ENCODE measurements at places on chromosomes 7 and 10.

- no peak for DNase-seq
These were observed 151.3 kb upstream of the NPVF start for GRCh38 chr7:25379351-25380300.

GRCh38 chr7:44280993-44281721, 44.2 kb downstream of the CAMK2B start:
- no peak for DNase-seq

DNA sequence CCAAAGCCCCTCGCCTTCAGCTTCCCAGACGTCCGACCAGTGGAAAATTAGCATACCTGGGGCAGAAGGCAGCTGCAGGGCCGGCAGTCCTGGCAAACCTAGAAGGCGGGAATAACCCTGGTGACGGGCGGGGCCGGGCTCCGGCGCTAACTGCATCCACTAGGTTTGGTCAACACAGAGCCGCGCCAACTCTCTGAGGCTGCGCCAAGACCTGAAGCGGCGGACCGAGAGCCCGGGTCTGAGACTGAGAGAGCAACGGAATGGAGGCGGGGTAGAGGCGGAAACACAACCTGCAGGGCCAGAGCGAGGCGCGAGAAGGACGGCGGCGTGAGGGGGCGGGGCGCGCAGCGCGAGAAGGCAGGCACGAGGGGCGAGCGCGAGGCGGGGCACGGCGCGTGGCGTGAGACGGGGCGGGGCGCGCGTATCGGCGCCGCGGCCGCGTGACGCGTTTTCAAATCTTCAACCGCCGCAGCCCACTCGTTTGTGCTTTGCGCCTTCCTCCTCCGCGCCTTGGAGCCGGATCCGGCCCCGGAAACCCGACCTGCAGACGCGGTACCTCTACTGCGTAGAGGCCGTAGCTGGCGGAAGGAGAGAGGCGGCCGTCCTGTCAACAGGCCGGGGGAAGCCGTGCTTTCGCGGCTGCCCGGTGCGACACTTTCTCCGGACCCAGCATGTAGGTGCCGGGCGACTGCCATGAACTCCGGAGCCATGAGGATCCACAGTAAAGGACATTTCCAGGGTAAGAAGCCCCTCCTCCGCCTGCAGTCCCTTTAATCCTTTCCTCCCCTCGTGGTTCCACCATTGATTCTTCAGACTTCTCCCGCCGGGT, at the start of the genes DBF4 and SLC25A40:
DBF4 (plus strand) TSS at position 454 of the 829 bp plus-strand sequence; CDS start at position 694, 240 bp downstream.
SLC25A40 (minus strand) TSS at position 321 of the 829 bp plus-strand sequence. CDS start 17,633 bp downstream, outside the sequence.
- peak; percentile 97 for DNase-seq

DNA sequence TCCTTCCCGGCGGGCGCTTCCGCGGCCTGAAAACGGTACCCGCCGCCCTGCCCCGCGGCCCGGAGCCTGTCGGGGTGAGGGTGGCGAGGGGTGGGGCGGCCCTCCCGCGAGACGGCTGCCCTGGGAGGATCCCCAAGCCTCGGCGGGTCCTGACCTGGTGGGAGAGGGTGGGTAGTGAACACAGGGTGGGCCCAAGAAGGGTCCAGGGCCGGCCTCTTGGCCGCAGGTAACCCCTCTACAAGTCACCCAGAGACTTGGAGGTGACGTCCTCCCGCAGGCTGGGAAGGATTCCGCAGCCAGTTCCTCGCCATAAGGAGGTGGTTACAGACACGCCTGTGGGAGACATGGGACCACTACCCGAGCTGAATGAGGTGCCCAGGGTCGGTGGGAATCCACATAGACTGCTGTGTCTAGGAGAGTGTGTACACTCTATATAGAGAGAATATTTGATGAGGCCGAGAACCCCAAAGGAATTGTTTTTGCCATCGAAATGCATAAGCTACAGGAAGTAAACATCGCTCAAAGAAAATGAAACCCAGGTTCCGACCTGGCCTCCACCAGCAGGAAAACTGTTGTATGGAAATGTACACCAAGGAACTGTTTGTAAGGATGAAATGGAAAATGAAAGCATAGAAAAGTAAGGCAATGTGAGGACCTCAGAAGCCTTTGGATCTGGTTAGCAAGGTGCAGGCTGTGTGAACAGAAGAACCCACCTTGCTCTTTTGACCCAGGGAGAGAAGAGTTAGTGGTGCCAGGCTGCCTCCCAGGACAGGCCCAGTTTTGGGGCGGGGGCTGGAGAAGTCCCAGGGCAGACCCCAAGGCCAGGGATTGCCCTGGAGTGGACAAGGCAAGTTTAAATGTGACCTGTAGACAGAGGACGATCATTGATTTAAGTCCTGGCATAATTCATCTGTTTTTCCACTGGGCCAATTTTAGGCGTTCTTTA, 659 bp downstream of the OPTN start:
- no peak for DNase-seq

- no peak for DNase-seq
These were observed 44.1 kb upstream of the TARP start for GRCh38 chr7:38317515-38317914.

GRCh38 chr10:133047526-133048123, 40.1 kb upstream of the ADGRA1 start:
- no peak for DNase-seq

- DNase-seq = no peak
These were observed 9.9 kb upstream of the SRRM3 start for GRCh38 chr7:76191783-76192240.

- no peak for DNase-seq
These were observed 176.5 kb downstream of the GFRA1 start for GRCh38 chr10:116096526-116096925.

GRCh38 chr7:28855538-28856217, 102.5 kb downstream of the TRIL start:
- DNase-seq = no peak

- no peak for DNase-seq
These were observed 35.9 kb upstream of the INHBA start for GRCh38 chr7:41738806-41739205.

Measured in NCI-H187 (cell line).